Stimulated activated CD4-positive, alpha-beta T cell treated with anti-CD3 and anti-CD28 coated beads, Interleukin-1b, Interleukin-23, amount 100 ng/mL, for 1 hour (primary cell): ENCODE measurements at places on chromosomes 2 and 18.

- no peak for DNase-seq
Observed at GRCh38 chr2:1594123-1594372, 150.3 kb downstream of the PXDN start.

GRCh38 chr2:16767789-16768476 is 102.3 kb upstream of the CYRIA start:
- no peak for DNase-seq

- DNase-seq, result no peak
Observed at GRCh38 chr2:115183144-115183543, 740.7 kb downstream of the DPP10 start.

DNA sequence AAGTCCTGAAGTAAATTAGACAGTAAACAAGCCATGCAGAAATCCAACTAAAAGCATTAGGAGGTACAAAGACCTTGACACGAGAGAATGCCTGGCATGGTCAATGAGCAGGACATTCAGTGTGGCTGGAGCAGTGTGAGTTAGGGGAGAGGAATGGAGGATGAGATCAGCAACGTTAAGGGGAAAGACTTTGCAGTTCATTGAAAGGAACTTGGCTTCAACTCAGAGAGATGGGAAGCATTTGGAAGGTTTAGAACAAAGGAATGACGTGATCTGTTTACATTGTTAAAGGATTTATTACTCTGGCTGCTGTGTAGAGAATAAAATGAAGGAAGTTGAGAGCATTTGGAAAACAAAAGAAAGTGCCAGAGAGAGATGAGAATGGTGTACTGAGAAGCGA is 621.3 kb downstream of the XIRP2 start:
- DNase-seq, result no peak
